Left lobe of liver (tissue), 2 donors: ENCODE measurements at places on chromosomes 4 and X. TPM values are rescaled to one million over a fixed set of nuclear protein-coding genes. Genes with fewer than 3 reads are reported as not detected.

Gene DNAAF6
- total RNA-seq, result not detected

DNA sequence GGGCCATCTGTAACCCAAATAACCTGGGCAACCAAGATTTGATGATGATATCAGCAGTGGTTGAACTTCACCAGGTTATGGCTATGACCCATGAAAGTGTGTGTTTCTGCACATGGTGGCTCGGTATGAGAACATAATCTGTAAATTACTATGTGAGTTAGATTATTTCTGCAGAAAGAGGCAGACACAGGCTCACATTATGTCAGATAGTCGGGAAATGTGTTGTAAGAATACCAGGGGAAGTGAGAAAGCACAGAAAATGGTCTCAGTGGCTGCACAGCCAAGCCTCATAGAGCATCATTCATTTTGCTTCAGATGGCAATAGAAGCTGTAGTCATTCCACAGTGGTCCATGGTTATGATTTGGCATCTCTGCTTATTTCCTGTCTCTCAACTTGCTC, 63.0 kb upstream of the RBPJ start:
- no peak for DNase-seq

DNA sequence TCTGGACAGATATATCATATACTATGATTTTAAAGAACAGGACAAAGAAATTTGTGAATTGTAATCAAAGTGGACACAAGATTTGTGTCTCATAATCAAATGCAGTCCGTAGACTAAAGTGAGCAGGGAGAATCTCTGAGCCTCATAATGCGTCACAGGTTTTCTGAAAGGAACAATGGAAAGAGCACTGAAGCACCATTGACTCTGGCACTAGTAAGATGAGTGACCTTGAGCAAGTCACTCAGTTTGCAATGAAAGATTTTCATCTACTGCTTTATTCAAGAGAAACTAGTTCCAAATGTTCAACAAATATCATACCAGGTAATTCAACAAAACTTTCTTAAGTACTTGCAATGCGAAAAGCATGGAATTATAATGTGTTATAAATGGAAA, 315.3 kb downstream of the MAPK10 start:
- DNase-seq, result no peak

DNA sequence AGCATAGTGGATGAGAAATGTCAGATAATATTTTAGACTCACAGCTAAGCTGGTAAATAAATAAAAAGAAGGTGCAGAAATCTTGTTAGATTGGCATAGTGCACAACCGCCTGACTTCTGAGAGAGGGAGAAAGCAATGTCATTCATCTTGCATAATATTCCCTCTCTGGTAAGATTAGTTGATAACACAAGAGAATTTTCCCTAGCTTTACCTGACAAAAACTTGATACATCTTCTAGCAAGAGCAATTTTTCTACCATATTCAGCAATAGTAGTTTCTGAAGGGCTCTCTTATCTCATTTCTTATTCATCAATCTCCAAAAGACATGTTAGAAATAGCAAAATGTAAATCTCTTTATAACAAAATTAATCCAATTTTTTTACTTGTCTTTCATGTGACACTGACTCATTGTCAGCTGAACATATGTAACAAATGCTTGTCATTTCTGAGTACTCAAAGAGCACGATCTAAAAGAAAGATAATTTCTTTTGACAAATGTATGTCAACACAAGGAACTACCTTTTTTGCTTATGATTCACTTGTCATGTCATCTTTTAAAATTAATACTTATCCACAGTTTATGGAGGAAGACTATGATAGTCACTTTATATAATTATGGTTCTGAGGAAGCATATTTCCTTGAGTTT, 240.0 kb downstream of the ARAP2 start:
- no peak for DNase-seq

DNA sequence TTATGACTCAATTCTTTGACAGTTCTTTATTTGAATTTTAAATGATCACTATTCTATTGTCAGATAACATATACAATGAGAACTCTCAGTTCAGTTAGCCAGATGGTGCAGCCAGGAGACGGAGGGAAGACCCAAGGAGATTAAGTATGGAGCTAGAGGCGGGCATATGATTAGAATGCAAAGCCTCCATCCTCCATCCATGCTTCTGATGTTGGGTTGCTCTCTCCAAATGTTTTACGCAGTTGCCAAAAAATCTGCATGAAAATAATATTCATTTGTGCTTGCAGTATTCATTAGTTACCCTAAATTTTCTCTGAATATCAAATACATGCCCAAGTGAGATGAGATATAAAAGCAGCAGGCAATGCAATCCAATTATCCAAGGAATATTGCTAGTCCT, 874.8 kb downstream of the C4orf33 start:
- DNase-seq, result no peak

DNA sequence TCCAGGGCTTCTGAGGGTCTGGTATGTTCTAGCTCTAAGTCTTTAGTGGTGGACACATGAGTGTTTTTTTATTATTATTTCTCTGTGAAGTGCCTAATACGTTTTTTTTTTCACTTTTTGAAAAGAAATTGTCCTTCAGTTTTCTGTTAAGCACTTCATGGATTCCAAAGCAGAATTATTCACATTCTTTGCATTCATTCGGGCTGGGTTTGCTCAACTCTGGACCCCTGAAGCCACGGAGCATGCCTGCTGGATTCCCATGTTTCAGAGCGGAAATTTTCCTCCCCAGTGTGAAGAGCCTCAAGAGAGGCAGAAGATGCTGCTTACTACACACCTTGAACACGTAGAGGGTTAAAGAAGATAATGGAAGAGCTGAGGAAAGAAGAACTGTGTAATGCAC, 107.5 kb downstream of the EGF start:
- no peak for DNase-seq

Gene TRIM75
- not detected for total RNA-seq

DNA sequence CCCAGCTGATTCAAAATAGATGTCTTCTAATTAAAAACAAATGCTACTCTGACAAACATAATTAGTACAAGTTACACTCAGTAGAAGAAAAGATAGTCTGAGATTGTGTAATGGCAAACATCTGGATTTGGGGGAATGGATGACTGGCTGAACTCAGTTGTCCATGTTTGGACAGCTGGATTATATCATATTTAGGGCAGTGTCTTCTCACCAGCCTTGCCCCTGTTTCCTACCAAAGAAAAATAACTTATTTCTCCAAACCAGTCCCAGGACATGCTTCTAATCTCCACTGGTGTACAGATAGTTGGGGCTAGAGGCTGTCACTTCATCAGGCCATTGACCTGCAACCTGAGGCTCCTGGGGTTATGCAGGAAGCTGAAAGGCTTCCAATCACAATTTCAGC, 237.3 kb downstream of the USP46 start:
- DNase-seq, result no peak

DNA sequence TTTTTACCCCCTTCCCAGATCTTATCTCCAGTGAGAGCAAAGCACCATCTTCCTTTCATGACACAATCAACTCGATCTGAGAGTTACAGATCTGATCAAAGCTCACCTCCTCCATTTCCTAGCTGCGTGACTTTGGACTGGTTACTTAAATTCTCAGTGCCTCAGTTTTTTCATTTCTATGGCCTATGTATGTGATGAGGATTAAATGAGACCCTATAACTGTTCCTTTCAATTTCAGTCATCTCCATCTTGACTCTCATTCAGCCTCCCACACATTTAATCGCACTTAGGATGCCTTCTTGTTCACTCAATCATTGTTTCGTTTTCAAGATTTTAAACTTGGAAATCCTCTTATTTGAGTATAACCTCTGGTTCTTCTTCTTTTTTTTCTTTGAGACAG, 20.1 kb upstream of the CXCR3 start:
- no peak for DNase-seq

DNA sequence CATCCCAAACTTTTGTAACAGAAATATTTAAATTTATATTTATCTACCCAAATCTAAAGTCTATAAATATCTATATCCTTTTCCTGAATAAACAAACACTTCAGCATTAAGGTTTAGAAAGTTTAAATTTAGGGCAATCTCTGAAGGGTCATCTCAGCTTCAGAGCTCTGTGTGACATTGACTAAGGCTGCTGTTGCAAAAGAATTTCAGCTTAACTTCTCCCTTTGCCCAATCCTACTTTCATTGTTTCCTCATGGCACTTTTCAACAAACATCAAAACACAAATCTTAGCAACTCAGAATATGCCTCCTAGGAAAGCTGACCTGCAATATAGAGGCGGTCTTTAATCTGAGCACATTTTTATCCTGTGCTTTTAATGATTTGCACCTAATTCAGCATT, 79.7 kb upstream of the BANK1 start:
- DNase-seq, result no peak

GRCh38 chr4:25970226-25970675, 56.2 kb downstream of the SMIM20 start:
- no peak for DNase-seq

- no peak for DNase-seq
Observed at GRCh38 chr4:66182636-66183035, 512.3 kb upstream of the EPHA5 start.

- DNase-seq, result no peak
Observed at GRCh38 chrX:121987163-121987562, 939.8 kb downstream of the GLUD2 start.

DNA sequence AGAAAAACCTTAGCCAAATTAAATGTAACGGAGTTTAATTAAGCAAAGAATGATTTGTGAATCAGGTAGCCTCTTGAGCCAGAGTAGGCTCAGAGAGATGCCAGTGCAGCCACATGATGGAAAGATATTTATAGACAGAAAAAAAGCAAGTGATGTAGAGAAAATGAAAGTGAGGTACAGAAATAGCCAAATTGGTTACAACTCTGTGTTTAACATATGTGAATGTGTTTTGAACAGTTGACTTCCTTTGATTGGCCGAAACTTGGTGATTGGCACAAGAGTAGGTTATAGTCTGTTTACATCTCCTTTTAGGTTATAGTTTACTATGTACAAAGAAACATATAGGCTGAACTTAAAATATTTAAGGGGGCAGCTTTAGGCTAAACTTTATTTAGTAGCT, 459.9 kb upstream of the BOD1L1 start:
- no peak for DNase-seq

Gene IL3RA
- 0.40 TPM for total RNA-seq

GRCh38 chr4:109009909-109010308, 247.1 kb upstream of the ETNPPL start:
- no peak for DNase-seq

DNA sequence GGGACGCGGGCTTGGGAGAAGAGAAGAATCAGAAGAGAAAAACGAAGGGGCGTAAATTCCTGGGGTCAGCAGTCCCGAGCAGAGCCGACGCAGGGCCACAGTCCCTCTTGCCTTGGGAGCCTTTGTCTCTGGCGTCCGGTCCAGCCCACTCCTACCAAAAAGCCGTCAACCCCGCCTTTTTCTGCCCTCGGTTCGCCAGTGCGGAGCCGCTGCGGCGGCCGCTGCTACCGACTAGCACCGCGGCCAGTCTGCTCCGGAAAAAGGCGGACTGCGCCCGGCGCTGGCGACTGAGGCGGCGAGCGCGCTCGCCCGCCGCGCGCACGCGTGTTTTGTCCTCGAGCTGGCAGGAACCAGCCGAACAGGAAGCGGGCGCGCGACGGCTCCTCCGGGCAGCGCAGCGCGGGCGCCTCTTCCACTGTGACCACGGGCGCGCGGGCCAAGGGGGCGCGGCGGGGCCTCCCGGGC, 502 bp downstream of the HNRNPDL start:
- DNase-seq, result no peak

DNA sequence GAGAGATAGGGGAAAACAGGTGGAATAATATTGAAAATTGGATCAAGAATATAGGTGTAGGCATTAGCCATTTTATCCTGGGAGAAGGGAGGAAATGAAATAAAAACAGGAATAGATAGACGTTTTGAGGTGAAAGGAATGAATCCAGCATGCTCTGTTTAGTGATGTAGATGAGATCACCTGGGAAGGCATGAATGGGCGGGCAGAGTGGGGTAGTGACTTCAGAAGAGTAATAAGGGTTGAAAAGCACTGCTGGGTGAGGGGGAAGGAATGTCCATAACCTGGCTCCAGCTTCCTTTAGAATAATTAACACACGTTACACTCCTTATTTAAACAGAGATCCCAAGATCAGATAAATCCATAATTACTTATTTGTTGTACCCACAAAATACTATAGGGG, 191.1 kb upstream of the ANXA3 start:
- no peak for DNase-seq

Gene WNK3
- total RNA-seq, result 13.7 TPM

DNA sequence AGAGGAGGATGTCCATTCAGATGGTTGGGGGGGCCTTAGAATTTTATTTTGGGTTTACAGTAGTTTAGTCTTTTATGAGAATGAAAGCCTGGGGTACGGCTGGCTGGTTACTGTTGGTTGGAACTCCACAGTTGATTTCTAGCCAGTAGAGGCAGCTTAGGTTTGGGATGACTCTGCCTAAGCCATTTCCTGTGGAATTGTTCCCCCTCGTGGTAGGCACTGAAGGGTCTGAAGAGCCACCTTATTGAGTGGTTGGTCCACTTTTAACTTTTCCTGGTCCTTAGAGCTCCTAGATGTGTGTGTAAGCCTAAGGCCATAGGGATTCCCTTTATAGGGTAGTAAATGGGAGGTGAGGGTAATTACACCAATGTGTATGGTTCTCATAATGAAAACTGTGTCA, 19.7 kb downstream of the SPIN3 start:
- no peak for DNase-seq

Gene IQCM
- total RNA-seq, result not detected

DNA sequence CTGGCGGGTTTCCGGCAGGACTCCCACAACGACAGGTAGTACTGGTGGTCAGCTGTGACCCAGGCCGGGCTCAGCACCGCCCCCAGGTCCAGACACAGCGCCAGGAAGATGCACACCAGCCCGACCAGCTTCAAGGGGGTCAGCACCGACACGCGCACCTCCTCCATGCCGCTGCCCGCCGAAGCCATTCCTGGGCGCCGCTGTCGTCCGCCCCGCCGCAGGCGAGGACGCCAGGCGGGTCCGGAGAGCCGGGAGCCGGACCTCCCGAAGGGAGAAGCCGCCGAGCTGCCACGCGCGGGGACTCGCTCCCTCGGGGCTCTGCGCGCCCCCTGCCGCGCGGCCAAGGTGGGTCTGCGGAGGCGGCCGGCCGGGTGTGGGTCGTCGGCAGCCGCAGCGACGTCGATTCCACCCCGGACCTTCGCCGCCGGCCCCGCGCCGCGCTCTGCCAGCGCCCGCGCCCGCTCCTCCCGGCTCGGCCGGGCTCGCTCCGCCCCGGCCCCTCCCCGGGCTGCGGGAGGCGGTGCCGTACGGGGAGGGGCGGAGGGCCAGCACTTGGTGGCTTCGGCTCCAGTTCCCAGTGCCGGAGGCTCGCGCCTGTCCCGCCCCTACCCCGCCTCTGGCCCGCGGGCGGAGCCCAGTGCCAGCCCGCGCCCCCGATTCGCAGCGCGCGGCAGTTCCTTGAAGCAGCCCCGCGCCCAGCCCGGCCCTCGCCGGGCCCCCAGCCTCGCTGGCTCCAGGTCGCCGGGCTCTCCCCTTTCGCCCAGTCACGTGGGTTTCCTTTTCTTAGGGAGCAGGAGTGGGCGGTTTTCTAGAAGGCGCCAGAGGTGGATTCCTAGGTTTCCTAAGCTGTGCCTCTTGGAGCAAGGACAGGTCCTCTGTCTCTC, at the start of gene TMEM47:
Gene TMEM47 (minus strand): TSS at position 444 of the 884 bp plus-strand sequence. CDS start 256 bp downstream, at position 188.
- peak; percentile 81 for DNase-seq

DNA sequence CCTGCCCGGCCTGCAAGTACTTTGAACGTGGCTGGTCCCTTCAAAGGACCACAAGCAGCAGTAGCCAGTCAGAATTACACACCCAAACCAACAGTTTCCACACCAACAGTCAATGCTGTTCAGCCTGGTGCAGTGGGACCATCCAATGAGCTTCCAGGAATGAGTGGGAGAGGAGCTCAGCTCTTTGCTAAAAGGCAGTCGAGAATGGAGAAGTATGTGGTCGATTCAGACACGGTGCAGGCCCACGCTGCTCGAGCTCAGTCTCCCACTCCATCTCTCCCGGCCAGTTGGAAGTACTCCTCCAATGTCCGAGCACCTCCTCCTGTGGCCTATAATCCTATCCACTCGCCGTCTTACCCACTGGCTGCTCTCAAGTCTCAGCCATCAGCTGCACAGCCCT, 104.4 kb upstream of the MYOZ2 start:
- no peak for DNase-seq
